GM13976 (cell line): ENCODE measurements at places on chromosomes 11 and 22.

DNA sequence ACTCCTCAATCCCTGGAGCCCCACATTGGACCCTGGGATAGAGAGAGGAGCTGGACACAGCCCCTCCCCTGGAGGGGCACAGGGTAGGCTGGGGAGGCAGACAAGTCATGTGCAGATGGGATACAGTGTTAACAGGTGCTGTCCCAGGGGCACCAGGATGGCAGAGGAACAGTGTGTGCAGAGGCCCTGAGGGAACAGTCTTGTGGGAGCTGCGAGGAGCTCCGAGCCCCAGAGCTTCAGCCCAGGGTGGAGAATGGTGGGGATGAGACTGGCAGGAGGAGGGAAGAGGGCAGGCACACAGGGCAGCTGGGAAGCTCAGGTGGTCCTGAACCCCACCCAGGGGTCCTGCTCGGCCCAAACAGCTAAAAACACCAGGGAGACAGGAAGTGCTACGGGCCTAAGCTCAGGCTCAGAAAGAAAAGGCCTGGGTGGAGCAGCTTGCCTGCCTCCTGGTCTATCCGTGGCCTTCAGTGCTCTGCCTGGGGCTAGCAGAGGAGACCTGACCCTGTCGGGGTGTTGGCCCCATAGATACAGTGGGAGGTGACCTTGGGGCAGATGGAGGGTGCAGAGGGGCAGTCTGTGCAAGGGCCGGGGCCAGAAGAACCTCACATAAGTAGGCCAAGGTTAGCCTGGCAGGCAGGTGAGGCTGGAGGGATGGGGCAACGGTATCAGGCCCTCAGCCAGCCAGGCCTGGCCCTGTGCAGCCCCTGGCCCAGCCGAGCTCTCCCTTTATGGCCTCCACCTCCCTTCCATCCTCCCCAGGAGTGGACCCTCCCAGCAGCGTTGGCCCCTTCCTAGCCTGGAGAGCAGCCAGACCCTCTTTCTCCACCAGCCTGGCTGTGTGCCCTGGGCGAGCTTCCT, 15.4 kb downstream of the CAPN5 start:
- no peak for DNase-seq

DNA sequence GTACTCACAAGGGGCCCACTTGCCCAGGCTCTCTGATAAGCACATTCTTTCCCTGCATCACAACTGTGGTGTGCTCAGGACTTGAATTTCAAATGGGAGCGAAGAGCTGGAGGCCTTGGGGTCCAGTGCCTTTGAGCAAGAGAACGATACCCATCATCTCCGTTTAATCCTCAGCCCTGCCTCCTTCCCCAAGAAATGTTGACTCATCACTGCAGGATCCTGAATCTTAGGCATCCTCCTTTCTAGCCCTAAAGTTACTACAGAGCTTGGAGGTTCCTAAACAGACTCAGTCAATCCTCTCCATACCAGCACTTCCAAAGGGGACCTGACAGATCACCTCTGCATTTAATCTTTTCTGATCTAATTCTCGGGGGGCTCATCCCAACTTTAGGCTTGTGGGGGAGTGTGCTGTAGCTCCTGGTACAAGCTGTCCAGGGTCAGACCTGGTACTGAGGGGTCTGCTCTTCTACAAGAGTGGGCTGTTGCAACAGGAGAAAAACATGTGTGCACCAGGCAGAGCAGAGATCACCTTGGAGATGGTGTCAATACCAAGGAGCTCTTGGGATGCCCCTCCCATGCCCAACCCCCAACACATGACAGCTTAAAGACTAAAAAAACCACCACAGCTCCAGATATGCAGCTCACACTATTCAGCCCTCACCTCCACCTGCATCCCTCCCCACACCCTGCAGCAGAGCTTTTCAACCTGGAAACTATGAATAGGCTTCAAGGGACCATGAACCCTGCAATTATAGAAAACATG, 3.9 kb upstream of the PRG2 start:
- no peak for DNase-seq

- no peak for DNase-seq
These were observed 66.0 kb downstream of the KCNQ1 start for GRCh38 chr11:2510626-2511402.

DNA sequence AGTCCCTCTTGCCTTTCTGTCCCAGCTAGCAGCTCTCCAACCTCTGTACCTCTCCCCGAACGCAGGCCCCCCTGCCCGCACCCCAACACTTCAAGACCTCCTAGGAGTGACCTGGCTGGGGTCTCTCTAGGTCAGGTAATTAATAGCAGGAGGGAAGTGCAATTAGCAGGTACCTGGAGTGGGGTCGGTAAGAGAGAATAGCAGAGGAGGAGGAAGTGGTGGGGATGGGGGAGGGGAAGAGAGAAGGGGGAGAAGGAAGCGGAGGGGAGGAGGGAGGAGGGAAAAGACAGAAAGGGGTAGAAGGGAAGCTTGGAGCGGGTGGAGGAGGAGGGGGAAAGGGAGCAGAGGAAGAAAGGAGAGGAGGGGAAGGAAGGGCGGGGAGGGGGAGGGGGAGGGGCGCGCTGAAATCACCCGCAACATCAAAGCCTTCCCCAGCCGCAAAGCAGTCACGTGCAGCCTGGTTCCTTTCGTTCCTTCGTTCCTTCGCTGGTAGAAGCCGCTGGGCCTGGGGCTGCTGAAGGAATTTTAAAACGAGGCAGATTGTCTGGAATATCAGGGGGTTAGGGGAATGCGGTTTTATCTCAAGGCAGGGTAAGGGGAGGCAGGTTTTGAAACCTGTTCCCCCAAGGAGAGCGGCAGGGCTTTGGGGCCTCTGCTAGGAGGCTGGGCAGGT, 29.3 kb upstream of the TCF20 start:
- DNase-seq: no peak

DNA sequence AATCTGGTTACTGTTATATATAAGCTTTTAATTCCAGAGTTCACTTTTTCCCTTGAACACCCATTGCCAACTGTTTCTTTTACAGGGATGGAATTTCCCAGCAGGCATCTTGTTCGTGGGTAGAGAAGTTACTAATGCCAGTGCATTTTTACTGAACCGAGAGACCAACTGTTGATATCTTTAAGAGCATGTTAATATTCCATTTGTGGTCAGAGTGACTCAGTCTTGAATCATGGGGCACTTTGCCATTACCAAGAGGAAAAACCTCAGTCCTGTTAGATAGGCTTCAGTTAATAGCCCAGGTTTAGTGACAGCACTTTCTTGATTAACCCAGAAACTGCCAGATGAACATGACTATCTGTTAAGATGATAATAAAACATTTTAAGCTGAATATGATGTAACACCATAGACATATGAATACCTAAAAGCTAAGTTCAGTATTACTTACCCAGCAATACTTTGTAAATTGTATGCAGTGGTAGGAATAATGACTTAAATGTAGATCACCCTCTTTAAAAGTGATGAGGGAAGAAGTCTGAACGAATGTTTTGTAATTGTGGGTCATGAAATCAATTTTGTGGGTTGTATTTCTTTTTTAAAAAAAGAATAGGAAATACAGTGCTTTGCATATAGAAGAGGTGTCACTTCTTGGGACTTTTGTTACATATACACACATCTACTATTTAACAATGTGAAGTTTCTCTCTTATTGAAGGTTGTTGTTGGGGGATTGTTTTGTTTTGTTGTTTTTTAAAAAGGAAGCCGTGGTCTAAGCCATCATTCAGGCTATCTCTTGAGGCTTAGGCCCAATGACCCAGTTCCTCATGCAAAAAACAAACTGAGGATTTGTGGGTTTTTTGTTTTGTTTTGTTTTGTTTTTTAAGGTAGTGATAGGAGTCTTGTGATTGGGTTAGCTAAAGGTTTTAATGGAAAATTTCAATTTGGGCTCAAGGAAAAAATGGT, 79.2 kb upstream of the GRIK4 start:
- DNase-seq: no peak

- no peak for DNase-seq
These were observed 15.4 kb downstream of the EHD1 start for GRCh38 chr11:64862987-64863390.

GRCh38 chr11:126165311-126165720, 46.1 kb downstream of the RPUSD4 start:
- no peak for DNase-seq

- DNase-seq: no peak
These were observed 285.8 kb downstream of the SOX6 start for GRCh38 chr11:16070573-16070972.

DNA sequence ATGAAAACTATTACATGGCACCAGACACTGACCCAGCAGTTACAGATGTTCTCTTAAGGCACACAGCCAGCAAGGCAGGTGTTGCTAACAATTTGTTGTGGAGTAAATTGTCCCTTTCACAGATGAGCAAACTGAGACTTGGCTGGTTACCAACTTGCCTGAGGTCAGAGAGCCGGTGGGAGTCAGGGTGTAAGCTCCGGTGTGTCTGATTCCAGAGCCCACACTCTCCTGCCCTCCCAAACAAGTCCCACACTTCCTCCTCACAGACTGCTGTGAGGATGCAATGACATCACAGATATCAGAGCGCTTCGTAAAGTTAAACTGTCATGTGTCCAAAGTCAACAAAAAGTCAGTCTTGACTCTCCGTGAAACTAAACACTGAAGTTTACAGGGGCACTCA, 12.5 kb downstream of the GDPD5 start:
- no peak for DNase-seq

GRCh38 chr11:77259641-77260040, 41.8 kb downstream of the GDPD4 start:
- no peak for DNase-seq

- no peak for DNase-seq
These were observed 183.2 kb downstream of the GRIK4 start for GRCh38 chr11:120694726-120695125.

DNA sequence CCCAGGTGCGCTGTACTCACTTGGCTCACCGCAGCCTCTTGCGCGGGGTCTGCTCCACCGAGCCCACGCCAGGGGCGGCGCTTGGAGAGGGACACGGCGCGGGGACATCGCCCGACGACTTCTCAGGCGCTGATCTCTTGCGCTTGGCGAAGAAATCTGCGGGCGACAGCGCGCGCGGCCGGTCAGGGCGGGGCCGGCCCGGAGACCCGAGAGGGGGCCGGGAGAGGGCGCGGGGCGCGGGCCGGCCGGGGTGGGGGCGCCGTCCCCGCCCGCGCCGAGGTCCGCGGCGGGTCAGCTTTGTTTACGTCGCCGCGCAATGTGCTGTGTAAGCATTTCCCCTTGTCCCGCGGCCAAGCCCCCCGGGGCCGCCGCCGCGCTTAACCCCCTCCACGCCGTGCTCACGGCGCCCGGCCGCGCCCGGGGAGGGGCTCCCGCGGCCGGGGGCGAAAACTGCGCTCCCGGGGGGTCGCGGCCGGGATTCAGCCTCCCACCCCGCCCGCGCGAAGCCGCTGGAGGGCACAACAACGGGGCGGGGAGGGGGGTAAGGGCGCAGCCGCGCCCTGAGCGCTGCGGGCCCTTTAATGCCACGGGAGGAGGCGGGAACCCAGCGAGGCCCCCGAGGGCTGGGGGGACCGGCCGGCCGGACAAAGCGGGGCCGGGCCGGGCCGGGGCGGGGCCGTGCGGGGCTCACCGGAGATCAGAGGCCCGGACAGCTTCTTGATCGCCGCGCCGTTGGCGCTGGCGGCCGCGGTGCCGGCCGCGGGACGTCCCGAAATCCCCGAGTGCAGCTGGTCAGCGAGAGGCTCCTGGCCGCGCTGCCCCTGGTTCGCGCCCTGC, 1.4 kb downstream of the CDKN1C start:
- DNase-seq: no peak

DNA sequence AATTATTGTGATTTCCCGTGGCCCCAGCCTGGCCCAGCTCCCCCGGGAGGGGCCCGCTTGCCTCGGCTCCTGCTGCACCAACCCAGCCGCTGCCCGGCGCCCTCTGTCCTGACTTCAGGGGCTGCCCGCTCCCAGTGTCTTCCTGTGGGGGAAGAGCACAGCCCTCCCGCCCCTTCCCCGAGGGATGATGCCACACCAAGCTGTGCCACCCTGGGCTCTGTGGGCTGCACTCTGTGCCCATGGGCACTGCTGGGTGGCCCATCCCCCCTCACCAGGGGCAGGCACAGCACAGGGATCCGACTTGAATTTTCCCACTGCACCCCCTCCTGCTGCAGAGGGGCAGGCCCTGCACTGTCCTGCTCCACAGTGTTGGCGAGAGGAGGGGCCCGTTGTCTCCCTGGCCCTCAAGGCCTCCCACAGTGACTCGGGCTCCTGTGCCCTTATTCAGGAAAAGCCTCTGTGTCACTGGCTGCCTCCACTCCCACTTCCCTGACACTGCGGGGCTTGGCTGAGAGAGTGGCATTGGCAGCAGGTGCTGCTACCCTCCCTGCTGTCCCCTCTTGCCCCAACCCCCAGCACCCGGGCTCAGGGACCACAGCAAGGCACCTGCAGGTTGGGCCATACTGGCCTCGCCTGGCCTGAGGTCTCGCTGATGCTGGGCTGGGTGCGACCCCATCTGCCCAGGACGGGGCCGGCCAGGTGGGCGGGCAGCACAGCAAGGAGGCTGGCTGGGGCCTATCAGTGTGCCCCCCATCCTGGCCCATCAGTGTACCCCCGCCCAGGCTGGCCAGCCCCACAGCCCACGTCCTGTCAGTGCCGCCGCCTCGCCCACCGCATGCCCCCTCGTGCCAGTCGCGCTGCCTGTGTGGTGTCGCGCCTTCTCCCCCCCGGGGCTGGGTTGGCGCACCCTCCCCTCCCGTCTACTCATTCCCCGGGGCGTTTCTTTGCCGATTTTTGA, 3.3 kb upstream of the ANKRD13D start:
- no peak for DNase-seq

GRCh38 chr11:110367571-110367970, 62.2 kb upstream of the FDX1 start:
- DNase-seq: no peak

DNA sequence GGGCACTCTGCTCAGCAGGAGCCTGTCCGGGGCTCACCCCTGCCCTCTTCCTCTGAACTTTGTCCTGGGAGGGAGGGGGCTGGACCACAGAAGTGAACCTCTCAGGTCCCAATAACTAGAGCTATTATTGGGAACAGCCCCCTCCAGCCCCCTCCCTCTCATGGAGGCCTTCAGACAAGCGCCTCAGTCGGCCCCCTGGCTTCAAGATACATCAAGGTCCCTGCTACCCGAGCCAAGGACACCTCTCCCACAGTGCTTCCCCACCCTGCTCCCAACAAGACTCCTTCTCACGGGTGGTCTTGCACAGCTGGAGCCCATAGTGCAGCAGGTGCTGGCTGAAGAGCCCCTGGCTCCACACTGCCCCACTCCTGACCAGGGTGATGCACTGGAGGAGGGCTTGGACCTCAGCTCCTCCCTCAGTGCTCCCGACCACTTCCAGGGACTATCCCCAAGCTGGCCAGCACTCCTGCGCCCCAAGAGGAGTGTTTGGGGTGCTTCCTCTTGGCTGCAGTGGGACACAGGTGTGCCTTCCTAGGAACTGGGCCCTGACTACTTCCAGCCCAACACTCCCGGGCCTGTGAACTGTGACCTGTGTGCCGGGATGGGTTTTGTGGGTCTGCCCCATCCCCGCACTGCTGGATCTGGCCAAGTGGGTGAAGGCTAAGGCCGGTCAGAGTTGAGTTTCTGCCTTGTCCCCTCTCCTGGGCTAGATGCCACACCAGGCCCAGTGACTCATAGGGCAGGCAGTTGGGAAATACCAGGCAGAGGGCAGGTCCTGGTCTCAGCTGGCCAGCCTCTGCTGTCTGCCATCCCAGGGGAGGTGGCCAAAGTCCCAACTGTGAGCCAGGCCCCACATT, 2.2 kb downstream of the PNPLA2 start:
- DNase-seq: no peak
